Cortex of kidney (tissue), 1 donor: ENCODE measurements at places on chromosomes 6 and 20.

- DNase-seq: no peak
These were observed 13.4 kb upstream of the BTN3A2 start for GRCh38 chr6:26351544-26351953.

- no peak for DNase-seq
These were observed 788 bp downstream of the UST start for GRCh38 chr6:148747471-148748165.

DNA sequence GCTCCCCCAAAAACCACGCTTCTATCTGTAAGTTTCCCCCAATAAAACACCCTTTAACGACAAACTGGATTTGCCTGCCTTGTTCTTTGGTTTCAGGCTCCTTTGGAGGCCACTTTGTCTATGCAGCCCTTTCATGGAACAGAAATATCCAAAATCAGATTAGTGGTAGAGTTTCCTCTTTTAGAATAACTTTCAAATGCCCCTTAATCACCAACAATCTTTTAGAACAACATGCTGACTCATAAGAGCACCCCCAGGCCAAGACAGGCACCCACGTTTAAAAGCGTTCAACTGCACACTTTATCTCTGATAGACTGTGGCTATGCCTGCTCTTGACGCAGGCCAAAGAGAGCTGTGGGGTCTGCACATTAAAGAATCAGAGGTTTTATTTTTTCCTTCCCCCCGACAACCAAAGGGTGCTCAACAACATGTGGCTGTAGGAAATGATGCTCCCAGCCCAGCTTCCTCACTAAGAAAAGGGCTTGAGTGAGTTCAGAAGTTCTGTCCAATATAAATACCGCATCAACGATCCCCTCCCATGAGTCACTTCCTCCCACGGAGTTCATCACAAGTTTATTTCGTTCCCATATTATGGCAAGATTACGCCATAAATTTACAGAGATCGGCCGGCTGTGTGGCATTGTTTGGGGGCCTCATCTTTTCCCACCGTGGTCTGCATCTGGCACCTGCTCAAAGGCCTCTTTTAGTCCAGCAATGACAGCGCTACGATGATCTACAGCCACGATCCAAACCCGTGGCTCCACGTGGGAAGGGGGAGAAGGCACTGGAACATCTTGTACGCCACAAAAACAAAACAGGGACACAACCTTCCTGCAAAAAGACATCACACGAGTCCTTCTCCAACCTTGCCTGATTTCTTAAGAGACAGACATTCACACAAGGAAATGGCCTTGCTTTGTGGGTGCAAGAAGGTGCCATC lies 88.8 kb upstream of the NFATC2 start:
- DNase-seq: no peak

DNA sequence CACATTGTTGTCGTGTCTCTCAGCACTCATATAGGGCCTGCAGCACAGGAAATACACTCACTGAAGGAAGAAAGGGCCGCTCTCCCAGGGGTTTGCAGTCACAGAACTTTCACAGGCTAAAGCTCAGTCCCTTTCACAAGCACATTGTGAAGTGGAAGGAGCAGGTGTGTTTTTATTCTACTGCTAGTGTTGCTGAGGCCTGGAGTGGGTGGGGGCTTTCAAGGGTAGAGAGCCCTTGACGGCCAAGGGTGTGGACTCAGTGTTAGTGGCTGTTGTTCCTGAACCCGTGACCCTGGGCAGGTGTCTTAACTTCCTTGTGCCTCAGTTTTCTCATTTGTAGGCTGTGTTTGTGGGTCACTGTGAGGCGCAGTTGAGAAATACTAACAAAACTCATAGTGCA lies 66.2 kb upstream of the SLC22A1 start:
- DNase-seq: no peak

DNA sequence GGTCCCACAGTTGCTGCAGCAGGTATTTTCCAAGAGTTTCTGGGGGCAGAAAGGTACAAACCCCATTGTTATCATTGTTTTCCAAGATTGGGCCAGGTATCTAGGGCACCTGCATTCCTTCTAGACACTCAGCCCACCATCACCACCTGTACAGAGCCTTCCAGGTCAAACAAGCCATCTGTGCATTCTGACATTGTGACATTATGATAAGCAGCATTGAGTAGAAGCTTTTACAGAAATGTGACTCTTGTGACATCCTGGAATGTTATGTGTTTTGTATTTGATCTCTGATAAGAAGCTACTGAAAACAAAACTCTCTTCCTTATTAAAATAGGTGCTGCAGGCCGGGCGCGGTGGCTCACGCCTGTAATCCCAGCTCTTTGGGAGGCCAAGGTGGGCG lies 128.1 kb upstream of the CCN2 start:
- DNase-seq: no peak

DNA sequence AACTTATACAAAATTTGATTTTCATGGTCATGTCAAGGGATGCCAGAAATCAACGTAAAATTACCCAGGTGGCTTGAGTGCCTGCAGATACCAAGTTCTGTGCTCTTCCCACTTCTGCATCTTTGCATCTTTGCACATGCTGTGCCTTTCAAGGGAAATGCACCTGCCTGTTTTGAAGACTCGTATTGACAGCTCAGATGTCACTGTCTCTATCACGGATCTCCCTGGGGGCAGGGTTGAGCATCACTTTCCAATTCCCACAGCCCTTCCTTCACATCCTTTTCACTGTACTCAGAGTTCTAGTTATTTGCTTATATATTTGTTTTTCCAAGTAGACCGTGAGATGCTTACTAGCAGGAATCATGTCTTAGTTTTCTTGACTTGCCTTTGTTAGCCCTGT lies 274.2 kb downstream of the CDH26 start:
- DNase-seq: no peak

DNA sequence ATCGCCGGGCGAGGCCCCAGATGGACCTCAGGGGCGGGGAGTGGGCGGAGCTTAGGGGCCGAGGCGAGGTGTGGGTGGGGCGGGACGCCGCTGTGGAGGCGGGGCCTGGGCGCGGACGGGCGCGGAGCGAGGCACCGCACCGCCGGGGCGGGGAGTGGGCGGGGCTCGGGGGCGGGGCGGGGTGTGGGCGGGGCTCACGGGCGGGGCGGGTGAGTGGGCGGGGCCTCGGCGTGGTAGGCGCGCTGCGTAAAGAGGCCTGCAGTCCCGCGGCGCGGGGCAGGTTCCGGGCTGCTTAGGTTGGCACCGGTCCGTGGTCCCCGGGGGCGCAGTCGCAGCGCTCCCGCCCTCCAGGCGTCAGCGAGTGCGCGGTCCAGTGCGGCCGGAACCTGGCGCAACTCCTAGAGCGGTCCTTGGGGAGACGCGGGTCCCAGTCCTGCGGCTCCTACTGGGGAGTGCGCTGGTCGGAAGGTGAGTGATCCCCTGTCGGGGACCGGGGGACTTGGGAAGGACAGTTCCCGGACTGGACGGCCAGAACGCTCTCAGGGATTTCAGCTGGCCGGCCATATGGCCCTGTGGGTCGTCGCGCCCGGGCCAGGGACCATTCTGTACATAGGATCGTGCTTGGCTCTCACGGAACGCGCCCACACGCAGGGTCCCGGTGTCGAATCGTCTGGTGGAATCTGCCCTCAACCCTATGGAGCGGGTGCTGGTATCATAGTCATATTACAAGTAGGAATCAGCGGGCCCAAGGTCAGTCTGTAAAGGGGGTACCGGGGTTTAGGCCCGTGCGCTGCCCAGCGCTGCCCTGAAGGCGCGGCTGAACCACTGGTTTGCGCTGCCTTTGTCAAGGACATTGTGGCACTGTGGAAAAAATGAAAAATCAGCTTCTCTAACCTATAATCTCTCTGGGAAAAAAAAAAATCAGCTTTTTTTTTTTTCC lies at the start of gene NQO2:
Gene NQO2, plus strand, starts transcription at position 277 of the 940 bp plus-strand sequence. CDS start 6,659 bp downstream, outside the sequence.
- no peak for DNase-seq

DNA sequence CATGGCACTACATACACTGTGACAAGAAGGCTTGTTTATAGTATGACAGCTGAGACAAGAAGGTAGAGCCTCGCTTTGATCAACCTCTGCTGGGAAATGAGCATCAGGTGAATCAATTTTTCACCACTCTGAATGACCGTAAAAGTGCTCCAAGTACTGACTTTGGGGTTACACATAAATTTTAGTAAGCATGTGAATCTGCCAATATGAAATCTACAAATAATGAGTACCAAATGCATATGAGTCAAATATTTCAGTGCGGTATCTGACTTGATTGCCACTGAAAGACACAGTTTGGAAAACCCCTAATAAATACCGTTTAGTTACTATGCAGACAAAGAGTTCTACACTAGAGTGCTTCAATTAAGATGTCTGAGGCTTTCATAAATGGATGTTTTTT lies 77.8 kb downstream of the ATG5 start:
- DNase-seq: no peak

GRCh38 chr6:16524380-16524707 lies 236.9 kb downstream of the ATXN1 start:
- no peak for DNase-seq

- DNase-seq: no peak
These were observed 42.2 kb downstream of the DTNBP1 start for GRCh38 chr6:15620611-15621010.

- no peak for DNase-seq
These were observed 10.7 kb downstream of the TUBB start for GRCh38 chr6:30730601-30731435.

DNA sequence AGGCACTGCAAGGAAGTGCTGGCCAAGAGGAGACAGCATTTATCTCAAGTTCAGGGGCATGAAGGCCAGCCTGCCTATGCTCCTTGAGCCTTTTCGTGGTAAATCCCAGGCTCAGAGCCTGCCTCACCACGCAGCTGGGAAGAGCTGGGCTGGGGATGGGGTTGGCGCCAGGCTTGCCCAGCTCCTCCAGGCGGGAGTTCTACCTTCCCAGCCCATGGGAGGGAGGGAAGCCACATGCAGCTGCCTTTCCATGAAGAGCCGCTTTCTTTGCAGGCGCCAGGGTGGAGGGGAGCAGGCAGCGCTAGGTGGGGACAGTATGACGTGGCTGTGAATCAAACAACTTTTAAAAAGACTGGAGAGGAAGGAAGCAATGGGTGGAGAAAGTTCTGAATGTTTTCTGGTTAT lies 19.5 kb upstream of the SIRT5 start:
- no peak for DNase-seq

DNA sequence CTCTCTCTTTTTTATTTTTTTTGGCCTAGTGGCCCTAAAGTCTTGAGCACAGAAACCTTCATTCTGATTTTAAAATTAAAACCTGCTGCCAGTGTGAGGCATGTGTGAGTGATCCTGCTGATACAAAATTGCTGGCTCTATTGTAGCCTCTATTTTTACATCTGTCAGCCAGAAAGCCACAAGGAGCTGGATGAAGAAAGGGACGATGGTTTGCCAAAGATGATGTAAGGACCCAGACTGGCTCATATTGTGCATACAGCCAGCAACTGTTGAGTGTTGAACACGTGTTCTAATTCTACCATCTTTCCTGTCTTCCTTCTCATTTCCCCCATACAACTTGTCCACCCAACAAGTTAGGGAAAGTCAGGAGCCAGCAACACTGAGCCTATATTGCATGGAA lies 40.8 kb upstream of the ATXN1 start:
- no peak for DNase-seq

DNA sequence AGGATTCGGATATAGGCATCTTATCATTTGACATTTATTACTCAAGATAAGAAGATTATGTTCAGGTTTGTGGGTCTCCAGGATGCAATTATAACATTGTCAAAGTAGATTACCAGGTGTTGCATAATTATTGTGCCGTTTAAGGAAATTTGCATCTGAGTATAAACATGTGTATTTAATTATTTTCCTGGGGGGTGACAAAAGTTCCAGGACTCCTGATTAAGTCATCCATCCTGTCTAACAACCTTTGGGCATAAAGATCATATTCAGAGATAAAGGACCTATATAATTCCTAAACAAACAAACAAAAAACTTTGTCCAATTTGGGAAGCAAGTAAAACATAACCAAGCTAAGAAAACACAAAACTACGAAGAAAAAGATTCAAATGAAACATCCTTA lies 3.3 kb upstream of the PPP1R14C start:
- DNase-seq: no peak

DNA sequence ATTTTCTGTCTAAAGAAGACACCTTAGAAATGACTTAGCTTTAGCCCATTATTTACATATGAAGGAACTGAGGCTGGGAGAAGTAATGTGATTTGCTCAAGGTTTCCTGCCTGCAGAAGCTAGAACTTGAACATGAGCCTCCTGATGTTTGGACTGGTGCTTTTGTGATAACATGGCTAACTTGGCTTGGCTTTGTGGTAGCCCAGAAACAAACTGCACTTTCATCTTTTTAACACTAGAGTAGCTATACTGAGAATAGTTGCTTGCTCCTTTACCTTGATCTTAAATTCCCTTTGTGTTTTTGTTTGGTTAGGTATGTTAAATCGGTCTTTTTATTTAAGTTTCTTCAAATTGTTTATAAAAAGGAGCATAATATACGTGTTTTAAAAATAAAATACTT lies 163.5 kb upstream of the MANEA start:
- DNase-seq: no peak

DNA sequence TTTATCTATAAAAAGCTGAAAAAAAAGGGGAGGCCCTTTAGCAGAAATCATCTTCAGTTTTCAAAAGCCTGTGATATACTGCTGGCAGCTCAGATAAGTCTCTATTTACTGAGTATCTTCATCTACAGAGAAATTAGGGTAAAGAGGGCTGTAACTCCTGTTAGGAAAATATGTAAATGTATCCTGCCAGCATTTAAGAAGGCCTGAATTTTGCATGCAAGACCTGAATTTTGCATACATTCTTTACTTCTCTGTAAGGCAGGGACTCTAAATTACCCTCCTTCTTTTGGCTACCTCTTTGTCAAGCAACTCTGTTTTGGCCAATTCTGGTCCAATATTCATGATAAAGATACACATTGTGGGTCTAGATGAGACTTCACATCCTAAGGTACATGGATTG lies 150.6 kb upstream of the SPACA1 start:
- no peak for DNase-seq
